Calu3 (cell line): ENCODE measurements at places on chromosomes 1 and 21. TPM values are rescaled to one million over a fixed set of nuclear protein-coding genes. Genes with fewer than 3 reads are reported as not detected.

DNA sequence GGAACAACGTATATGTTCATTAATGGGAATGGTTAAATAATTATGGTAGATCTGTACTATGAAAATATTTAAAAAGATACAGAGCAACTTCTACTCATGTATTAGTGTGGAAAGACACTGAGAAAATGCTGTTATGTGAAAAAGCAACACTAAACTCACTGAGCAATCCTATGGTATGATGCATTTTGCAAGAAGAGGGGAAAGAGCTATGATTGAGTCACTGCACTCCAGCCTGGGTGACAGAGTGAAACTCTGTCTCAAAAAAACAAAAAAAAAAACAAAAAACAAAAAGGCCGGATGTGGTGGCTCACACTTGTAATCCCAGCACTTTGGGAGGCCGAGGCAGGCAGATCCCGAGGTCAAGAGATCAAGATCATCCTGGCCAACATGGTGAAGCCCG lies 44.4 kb downstream of the ATP5PO start:
- no peak for DNase-seq
- H3K27me3 ChIP-seq = peaks cover 12% of the 10 kb centered on the region
- no peak overlapping the region for H3K4me3 ChIP-seq

GRCh38 chr1:115402753-115403184 lies 64.7 kb upstream of the NGF start:
- no peaks in the 10 kb centered on the region for H3K4me1 ChIP-seq
- no peak overlapping the region for H3K27ac ChIP-seq
- no peak overlapping the region for H3K4me3 ChIP-seq
- peaks cover 21% of the 10 kb centered on the region for H3K27me3 ChIP-seq
- DNase-seq = no peak
- H3K36me3 ChIP-seq = no peaks in the 10 kb centered on the region

DNA sequence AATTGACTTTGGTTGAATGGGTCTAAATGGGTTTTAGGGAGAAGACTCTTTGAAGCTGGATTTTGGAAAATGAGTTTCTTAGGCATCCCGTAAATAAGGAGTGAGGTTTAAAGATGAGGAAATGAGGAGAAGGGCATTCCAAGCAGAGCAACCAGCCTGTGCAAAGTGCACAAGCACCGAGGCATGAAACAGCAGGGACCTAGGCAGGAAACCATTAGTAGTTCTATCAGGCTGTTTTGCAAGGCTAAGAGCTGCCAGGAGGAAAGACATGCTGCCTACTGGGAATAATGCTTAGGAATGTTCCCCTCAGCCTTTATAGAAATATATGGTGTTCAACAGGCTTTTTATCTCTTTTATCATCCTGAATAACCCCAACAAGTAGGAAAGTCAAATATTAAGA lies 153.1 kb upstream of the FGGY start:
- H3K4me3 ChIP-seq = no peak overlapping the region
- H3K36me3 ChIP-seq = peaks cover 22% of the 10 kb centered on the region
- peaks cover 60% of the 10 kb centered on the region for H3K4me1 ChIP-seq
- no peaks in the 10 kb centered on the region for H3K27me3 ChIP-seq
- no peak for DNase-seq

DNA sequence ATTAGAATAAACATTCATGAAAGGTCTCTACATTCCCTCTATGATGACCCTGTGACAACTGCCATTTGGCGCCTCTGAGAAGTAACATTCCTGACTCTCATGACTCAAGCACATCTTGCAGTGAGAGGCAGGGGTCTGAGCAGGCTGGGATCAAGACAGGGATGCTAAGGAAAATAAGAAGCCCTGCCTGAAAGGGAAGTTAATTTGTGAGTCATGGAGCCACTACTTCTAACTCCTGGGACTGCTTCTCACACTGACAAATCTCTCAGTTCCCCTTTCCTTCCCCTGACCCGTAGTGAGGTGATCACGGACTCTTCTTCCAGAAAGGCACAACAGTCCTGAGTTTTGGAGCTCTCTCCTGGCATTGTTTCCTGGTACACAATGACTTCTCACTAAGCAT lies 231.9 kb downstream of the TNR start:
- no peak overlapping the region for H3K27ac ChIP-seq
- peaks cover 71% of the 10 kb centered on the region for H3K27me3 ChIP-seq
- H3K36me3 ChIP-seq = no peaks in the 10 kb centered on the region
- DNase-seq = no peak
- H3K4me1 ChIP-seq = no peaks in the 10 kb centered on the region

GRCh38 chr1:203088441-203088840 lies 2.6 kb upstream of the MYOG start:
- H3K4me1 ChIP-seq = no peaks in the 10 kb centered on the region
- no peaks in the 10 kb centered on the region for H3K36me3 ChIP-seq
- DNase-seq = no peak
- H3K4me3 ChIP-seq = no peak overlapping the region
- no peak overlapping the region for H3K27ac ChIP-seq
- H3K27me3 ChIP-seq = peaks cover 95% of the 10 kb centered on the region

GRCh38 chr1:100265562-100265930 lies 470 bp upstream of the RTCA start:
- peak; percentile 7 for DNase-seq
- H3K27me3 ChIP-seq = no peaks in the 10 kb centered on the region
- H3K4me3 ChIP-seq = peak overlapping the region; percentile 95
- H3K4me1 ChIP-seq = no peaks in the 10 kb centered on the region
- H3K27ac ChIP-seq = peak overlapping the region; percentile 80

DNA sequence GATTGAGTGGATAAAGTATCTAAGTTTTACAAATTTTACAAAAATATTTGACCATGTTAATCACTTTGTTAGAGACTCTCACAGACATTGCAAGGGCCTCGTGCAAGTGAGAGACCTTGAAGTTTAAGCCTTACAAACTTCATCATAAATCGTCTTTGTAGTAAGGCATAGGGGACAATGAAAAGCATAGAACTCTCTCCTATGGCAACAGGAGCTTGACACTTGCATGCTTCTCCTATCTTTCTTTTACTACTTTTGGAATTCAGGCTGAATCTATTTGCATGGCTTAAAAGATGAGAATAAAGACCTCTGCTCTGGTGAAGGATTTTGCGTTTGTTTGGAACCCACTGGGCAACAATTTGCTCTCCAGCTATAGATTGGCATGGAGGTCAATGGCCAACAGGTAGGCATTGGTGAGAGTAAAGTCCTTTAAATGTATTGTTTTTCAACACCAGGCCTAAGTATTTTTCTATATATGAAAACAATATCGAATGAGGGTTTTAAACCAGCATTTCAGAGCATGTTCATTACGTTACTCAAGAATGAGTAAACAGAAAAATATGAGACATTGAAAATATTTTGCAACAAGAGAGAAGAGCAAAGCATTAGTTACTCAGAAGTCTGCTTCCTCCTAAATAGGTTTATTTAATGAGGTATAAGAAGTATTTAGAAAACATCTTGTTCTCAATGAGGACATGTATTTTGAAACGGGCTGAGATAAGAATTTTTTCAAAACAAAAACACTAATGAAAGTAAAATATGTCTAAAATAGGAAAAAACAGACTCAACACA lies 192.2 kb downstream of the TGFB2 start:
- H3K4me3 ChIP-seq = no peak overlapping the region
- peak overlapping the region; percentile 2 for H3K27ac ChIP-seq
- DNase-seq = no peak

- no peak overlapping the region for H3K27ac ChIP-seq
- H3K27me3 ChIP-seq = no peaks in the 10 kb centered on the region
- H3K36me3 ChIP-seq = no peaks in the 10 kb centered on the region
- H3K4me3 ChIP-seq = no peak overlapping the region
Observed at GRCh38 chr1:7733276-7733675, 37.8 kb upstream of the VAMP3 start.

The OR2L3 gene
- total RNA-seq = not detected in 2 replicates

The ARID4B gene
- total RNA-seq = 46.3 and 56.6 TPM in 2 replicates

The CEP170 gene
- 86.7 and 133 TPM in 2 replicates for total RNA-seq

GRCh38 chr1:202189001-202189790 lies 4.4 kb upstream of the LGR6 start:
- peak; percentile 92 for DNase-seq
- H3K4me3 ChIP-seq = no peak overlapping the region
- peaks cover 77% of the 10 kb centered on the region for H3K27me3 ChIP-seq
- no peaks in the 10 kb centered on the region for H3K36me3 ChIP-seq
- H3K27ac ChIP-seq = no peak overlapping the region

The VTCN1 gene
- total RNA-seq = 35.7 and 39.1 TPM in 2 replicates
